ENCODE measurements at places on chromosomes 7 and 10. TPM values are rescaled to one million over a fixed set of nuclear protein-coding genes. Genes with fewer than 3 reads are reported as not detected.

The CPED1 gene
- total RNA-seq: 32.1 TPM

- no peaks in the 10 kb centered on the region for H3K36me3 ChIP-seq
- H3K4me1 ChIP-seq: peaks cover 8% of the 10 kb centered on the region
- H3K27ac ChIP-seq: no peak overlapping the region
- no peak overlapping the region for H3K4me3 ChIP-seq
- no peaks in the 10 kb centered on the region for H3K27me3 ChIP-seq
- no peak for DNase-seq
These were observed 140.8 kb downstream of the DGKB start for GRCh38 chr7:14761510-14762296.

The TRIM50 gene
- total RNA-seq: not detected

The EPHA1 gene
- not detected for total RNA-seq

DNA sequence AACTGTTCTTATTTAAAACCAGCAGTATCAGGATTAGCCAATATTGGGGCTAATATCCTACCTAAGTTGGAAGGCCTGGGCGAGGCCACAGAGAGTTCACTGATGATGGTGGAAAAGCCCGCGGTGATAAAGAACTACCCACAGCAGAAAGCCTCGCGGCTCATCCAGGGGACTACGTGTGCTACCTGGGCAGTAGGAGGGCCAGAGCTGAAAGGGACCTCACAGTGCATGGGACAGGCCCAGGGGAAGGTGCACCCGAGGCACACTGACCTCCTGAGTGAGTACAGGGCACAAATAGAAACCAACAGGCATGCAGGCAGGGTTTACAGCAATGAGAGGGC lies 1.4 kb downstream of the WDR86 start:
- H3K27ac ChIP-seq: peak overlapping the region; percentile 85
- peaks cover 28% of the 10 kb centered on the region for H3K27me3 ChIP-seq
- no peaks in the 10 kb centered on the region for H3K4me1 ChIP-seq
- H3K36me3 ChIP-seq: no peaks in the 10 kb centered on the region
- DNase-seq: no peak
- peak overlapping the region; percentile 75 for H3K4me3 ChIP-seq

DNA sequence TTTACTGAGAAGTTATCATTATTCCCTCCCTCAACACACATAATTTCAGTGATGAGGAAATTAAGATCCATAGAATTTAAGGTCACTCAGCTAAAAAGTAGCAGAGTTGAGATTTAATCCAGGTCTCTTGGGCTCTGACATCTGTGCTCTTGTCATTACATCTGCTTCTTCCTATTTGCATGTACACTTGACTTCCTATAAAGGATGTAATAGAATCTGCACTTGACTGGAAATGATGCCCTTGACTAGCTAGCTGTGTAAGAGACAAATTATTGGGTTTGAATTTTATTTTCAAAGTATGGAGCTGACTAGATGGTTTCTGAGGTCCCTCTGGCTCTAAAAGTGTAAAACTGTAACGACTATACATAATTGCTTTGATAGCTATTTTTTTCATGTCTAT lies 59.5 kb downstream of the AGK start:
- H3K4me1 ChIP-seq: no peaks in the 10 kb centered on the region
- H3K27me3 ChIP-seq: no peaks in the 10 kb centered on the region
- no peaks in the 10 kb centered on the region for H3K36me3 ChIP-seq
- no peak overlapping the region for H3K4me3 ChIP-seq
- no peak overlapping the region for H3K27ac ChIP-seq

- no peaks in the 10 kb centered on the region for H3K27me3 ChIP-seq
- H3K27ac ChIP-seq: no peak overlapping the region
- no peaks in the 10 kb centered on the region for H3K36me3 ChIP-seq
- no peak for DNase-seq
These were observed 7.5 kb downstream of the MRPL43 start for GRCh38 chr10:100979791-100980272.

GRCh38 chr10:26199841-26200240 lies 16.7 kb upstream of the GAD2 start:
- H3K4me3 ChIP-seq: no peak overlapping the region
- H3K27ac ChIP-seq: no peak overlapping the region
- DNase-seq: no peak
- H3K27me3 ChIP-seq: no peaks in the 10 kb centered on the region
- no peaks in the 10 kb centered on the region for H3K36me3 ChIP-seq
- no peaks in the 10 kb centered on the region for H3K4me1 ChIP-seq

- no peak for DNase-seq
- H3K27ac ChIP-seq: no peak overlapping the region
- H3K27me3 ChIP-seq: no peaks in the 10 kb centered on the region
- H3K4me3 ChIP-seq: no peak overlapping the region
- no peaks in the 10 kb centered on the region for H3K36me3 ChIP-seq
- peaks cover 24% of the 10 kb centered on the region for H3K4me1 ChIP-seq
These were observed 5.2 kb downstream of the CLIP2 start for GRCh38 chr7:74294191-74294998.

GRCh38 chr10:93482145-93482834 lies at the start of gene MYOF:
MYOF (minus strand) TSS chr10:93482334; CDS start chr10:93482194, 140 bp downstream.
- H3K27ac ChIP-seq: peak within 1 kb of the TSS; percentile 96
- peak within 1 kb of the TSS; percentile 60 for H3K4me3 ChIP-seq
- H3K4me1 ChIP-seq: no peaks in the 10 kb centered on the region
- no peaks in the 10 kb centered on the region for H3K36me3 ChIP-seq
- peak; percentile 74 for DNase-seq

DNA sequence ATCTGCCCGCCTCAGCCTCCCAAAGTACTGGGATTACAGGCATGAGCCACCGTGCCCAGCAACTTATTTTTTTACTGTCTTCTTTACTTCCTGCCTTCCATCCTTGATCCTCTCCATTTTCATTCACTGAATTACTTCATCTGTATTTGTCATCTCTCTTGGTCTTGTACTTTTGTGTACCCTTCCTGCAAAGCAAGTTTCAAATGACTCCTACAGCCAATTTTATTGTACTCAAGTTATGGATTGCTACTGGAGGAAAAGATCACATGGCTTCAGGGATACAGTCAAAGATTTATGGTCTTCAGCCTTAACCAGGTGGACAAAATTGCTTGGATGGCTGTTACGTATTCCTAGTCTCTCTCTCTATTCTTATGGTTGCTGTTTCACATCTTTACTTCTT lies 22.6 kb downstream of the SEPTIN7 start:
- no peaks in the 10 kb centered on the region for H3K4me1 ChIP-seq
- H3K27ac ChIP-seq: no peak overlapping the region
- no peak for DNase-seq
- H3K36me3 ChIP-seq: no peaks in the 10 kb centered on the region
- H3K4me3 ChIP-seq: no peak overlapping the region

DNA sequence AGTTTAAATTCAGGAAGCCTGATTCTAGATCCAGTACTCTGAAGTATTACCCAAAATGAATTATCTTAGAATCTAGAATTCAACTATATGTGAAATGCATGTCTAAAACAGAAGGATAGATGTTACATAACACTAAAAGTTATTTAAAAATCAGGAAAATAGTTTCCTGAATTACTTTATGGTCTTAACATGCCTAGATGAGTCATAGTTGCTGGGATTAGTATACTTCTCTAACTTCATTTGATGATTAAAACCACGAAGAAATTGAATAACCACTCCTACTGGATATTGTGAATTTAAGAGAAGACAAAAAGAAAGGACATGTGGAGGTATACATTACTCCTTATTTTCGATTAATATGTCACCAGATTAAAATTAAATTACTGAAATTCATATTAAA lies 65.5 kb downstream of the ATAD1 start:
- H3K27ac ChIP-seq: no peak overlapping the region
- H3K36me3 ChIP-seq: no peaks in the 10 kb centered on the region
- no peaks in the 10 kb centered on the region for H3K27me3 ChIP-seq
- H3K4me1 ChIP-seq: no peaks in the 10 kb centered on the region

DNA sequence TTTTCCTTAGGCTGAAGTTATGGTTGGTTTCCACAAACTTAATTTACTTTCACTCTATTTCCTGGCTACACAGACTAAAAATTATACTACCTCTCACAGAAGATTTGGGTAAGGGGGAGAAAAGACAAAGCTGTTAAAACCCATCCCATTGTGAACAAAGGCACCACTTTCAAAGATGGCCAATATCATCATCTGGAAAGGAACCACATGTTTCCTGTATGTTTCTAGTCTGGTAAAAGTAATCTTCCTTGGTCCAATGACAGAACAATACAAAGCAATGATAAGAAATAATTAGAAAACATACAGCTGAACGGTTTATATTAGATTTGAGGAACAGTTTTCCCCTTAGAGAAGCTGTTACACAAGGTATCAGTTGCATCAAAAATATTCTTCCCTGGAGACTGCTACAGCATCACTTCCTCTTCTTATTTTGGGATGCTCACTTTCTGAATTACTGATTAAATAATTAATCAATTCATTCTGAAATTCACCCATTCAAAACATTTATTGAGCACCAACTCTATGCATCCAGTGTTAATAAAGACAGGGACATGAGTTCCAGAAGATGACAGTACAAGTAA lies 8.5 kb upstream of the SFR1 start:
- H3K4me3 ChIP-seq: no peak overlapping the region
- no peaks in the 10 kb centered on the region for H3K36me3 ChIP-seq
- H3K27me3 ChIP-seq: no peaks in the 10 kb centered on the region
- no peak for DNase-seq
- H3K4me1 ChIP-seq: no peaks in the 10 kb centered on the region

The ENTPD1 gene
- 26.3 TPM for total RNA-seq

DNA sequence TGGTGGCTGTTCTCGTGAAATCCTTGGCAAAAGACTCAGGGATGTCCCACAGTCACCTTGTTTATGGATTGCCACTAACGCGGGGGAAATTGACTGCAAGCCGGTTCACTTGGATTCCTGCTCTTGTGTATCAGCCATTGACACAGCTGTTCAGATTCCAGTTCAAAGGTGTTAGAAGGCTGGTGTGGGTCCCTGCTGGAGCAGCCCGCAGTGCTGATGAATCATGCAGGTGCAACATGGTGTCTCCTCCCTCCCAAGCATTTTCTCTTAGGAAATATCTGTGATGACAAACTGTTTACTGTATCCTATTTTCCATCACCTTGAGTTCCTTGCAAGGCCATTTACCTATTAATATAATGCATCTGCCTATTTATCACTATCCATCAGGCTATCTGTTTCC lies 170.1 kb downstream of the GATA3 start:
- no peak for DNase-seq
- H3K27ac ChIP-seq: no peak overlapping the region
- no peak overlapping the region for H3K4me3 ChIP-seq
- no peaks in the 10 kb centered on the region for H3K36me3 ChIP-seq
- no peaks in the 10 kb centered on the region for H3K27me3 ChIP-seq

GRCh38 chr7:74155810-74156395 lies 18.3 kb upstream of the EIF4H start:
- no peaks in the 10 kb centered on the region for H3K4me1 ChIP-seq
- no peak overlapping the region for H3K4me3 ChIP-seq
- H3K36me3 ChIP-seq: no peaks in the 10 kb centered on the region
- H3K27me3 ChIP-seq: no peaks in the 10 kb centered on the region

GRCh38 chr10:49627644-49628247 lies 13.9 kb downstream of the CHAT start:
- H3K27ac ChIP-seq: no peak overlapping the region
- no peaks in the 10 kb centered on the region for H3K4me1 ChIP-seq
- DNase-seq: no peak
- H3K27me3 ChIP-seq: no peaks in the 10 kb centered on the region
- H3K4me3 ChIP-seq: no peak overlapping the region

- H3K4me1 ChIP-seq: no peaks in the 10 kb centered on the region
- DNase-seq: no peak
- H3K27ac ChIP-seq: no peak overlapping the region
- no peaks in the 10 kb centered on the region for H3K27me3 ChIP-seq
These were observed 573.9 kb upstream of the PCDH15 start for GRCh38 chr10:55374917-55375316.

The CUEDC2 gene
- total RNA-seq: 86.4 TPM

The C10orf53 gene
- total RNA-seq: not detected

DNA sequence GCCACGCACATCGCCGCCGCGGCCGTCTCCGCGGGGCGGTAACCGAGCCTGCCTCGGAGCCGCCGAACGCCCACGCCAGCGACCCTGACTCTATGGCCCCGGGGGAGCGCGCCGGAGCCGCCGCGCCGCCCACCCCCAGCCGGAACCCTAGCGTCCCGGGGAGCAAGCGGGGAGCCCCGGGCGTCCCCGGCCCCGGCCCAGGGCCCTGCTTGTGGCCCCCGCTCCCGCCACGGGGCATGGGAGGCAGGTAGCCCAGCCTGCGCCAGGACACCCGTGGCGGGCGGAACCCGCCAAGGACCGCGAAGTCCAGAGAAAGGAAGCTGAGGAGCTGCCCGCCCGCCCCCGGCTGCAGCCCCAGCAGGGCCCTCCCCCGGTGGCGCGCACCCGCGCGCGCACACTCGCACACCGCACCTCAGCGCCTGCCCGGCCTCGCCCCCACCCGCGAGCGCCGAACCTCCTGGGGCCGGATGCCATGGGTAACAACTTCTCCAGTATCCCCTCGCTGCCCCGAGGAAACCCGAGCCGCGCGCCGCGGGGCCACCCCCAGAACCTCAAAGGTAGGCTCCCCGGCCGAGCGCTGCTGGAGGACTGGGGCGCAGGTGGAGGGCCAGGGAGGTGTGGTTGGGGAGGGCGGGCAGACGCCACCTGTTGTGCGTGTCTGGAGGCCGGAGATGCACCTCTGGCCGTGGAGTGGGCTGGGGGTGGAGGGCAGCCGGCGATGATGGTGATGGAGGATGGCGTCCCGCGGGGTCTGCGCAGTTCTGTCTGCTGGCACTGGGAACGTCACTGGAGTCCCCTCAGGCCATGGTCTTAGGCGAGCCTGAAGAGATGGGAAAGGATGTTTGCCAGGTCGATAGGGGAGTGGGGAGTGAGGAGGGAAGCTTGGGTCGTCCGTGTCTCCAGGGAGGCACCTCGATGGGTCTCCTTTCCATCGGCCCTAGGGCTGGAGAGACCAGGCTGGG lies 692 bp downstream of the NEURL1 start:
- no peak for DNase-seq
- peak overlapping the region; percentile 54 for H3K4me3 ChIP-seq
- no peaks in the 10 kb centered on the region for H3K36me3 ChIP-seq
- H3K27ac ChIP-seq: no peak overlapping the region
- H3K27me3 ChIP-seq: no peaks in the 10 kb centered on the region
- H3K4me1 ChIP-seq: no peaks in the 10 kb centered on the region

GRCh38 chr7:26429168-26429567 lies 137.5 kb downstream of the SNX10 start:
- H3K27ac ChIP-seq: no peak overlapping the region
- no peaks in the 10 kb centered on the region for H3K4me1 ChIP-seq
- no peak overlapping the region for H3K4me3 ChIP-seq
- no peaks in the 10 kb centered on the region for H3K27me3 ChIP-seq
